ENCODE measurements at places on chromosomes 4 and X.

DNA sequence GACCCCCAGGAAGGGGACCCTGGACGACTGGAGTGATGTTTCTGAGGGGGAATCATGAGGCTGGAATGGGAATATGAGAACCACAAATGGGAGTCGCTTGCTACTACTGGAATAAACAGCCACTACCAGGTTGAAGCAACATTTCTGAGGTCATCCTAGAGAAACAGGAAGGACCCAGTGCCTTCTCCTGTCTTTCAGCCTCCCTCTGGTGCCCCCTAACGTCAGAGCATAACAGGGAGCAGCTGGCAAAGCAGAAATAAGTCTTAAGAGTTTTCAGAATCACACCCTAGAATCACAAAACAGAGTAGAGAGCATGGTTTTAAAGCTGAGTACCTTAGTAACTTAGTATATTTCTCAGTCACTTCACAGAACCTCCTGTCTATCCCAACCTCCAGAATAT lies 347.8 kb upstream of the PITX2 start:
- DNase-seq: no peak

DNA sequence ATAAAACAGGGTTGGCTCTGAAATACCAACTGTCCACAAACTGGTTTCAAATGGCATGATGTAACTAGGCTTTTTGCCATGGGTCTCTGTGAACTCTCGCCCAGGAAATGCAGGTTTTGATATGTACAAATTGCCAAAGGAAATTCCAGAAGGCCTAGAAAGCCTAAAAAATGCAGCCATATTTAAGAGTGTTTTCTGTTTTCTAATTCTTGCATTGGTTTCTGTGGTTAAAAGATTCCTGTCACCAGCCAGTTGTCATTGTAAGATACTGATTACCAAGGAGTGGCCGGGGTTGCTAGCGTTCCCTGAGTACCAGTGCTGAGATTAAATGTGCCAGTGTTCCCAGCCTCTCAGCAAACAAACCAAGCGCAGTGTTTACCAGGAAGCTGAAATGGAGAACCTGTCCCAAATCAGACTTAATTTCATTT lies 53.9 kb upstream of the SORBS2 start:
- no peak for DNase-seq

DNA sequence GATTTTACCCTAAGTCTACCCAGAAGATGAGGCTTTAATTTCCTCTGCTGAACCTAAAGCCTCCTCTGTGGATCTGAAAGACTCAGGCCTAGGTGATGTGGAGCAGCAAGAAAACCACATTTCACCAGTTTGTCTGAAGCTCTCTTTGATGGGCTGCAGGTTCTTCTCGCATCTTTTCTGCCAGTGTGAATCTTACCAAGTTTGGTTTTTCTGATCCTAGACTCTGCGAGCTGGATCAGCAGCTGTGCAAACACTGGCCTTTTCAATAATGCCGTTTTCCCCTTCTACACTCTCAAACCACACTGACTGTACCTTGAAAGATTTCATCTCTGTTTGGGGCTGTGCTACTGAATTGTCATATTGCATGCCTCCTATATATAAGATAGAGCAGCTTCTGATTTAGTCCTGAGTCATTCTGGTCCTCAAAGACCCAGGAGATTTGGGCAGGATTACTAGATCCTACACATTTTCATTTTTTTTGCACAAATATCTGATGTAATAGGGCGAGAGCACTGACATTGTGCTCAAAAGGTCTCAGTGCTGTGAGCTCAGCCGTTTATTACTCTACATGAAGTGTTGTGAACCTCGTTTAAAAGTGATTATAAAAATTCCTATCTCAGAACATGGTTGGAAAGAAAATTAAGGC lies 133.6 kb upstream of the FAM9C start:
- no peak for DNase-seq

- no peak for DNase-seq
Measured at GRCh38 chr4:16498978-16499377, 272.7 kb upstream of the TAPT1 start.

DNA sequence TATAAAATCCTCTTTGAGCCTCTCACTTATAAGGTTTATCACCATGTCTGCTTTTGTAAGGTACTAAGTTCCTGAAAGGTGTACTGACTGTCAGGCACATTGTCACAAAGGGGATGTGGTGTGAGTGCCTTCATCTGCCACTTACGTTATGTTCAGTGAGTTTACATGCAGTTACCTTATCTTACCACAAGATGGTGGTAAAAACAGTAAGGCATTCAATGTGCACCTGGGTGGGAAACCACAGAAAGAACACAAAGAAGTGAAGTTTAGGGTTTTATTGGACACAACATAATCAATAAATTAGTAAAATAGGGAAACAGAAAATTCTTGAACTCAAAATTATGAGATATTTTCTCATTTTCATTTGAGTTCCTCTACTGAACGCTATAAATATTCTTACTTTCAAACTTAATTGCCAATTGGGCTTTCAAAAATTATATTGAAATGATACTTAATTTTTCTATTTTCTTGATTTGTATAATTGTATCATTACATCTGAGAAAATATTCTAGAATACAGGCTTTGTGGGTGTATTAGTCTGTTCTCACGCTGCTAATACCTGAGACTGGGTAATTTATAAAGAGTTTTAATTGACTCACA lies 650.8 kb downstream of the PCDH7 start:
- DNase-seq: no peak

Measured in AG04449 (cell line).